ENCODE measurements at places on chromosomes 7 and 10.

DNA sequence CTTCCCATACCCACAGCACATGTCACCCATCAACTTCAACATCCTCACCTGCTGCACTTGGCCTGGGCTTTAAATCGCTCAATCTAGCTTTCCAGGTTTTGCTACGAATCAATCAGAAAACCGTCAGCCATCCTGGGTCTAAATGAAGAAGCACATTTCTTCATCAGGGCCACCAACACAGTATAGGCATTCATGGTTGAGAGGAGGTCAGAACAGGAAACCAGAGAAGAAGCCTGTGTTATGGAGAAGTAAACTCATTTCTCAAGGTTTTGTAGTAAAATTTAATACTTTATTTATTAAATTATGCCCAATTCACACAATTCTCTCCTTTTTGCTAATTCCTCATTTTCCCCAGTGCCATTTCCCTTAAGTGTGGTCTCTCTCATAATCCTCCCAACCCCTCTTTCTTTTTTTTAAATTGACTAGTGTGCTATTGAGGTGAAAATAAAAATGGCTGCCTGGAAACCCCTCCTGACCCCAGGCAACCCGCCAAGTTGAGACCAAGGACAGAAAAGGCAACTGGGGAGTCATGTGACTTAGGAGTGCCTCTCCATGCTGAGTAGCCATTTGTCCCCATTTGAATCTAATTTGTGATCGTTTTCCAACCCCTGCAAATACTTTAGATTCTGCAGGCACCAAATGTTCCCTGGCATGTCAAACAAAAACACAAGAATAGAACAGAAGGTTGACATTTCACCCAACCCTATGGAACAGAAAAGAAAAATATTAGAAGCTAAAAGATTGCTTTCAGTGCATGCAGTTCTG lies 181.1 kb upstream of the NAMPT start:
- no peak for DNase-seq

GRCh38 chr10:14450041-14450491 lies 119.3 kb upstream of the FRMD4A start:
- DNase-seq: peak; percentile 65

DNA sequence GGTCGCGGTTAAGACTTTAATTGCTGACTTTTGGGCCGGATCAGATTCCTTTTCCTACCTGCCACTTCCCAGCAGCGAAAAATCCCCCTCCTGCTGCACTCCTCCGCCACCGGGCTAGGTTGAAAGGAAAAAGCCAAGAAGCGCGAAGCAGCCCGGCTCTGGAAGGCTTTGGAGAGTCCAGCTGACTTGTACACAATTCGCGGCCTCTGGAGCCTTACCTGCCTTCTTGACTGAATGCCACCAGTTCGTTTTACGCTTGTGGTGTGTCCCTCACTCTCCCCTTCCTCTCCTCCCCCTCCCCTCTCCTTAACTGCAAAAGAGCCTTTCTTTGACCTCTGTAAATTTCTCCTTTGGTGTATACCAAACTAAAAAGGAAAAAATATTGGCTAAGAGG lies 2.7 kb upstream of the FEZF1 start:
- no peak for DNase-seq

- DNase-seq: no peak
Observed at GRCh38 chr10:474946-475345, 214.5 kb downstream of the DIP2C start.

- peak; percentile 68 for DNase-seq
Observed at GRCh38 chr10:98919899-98920298, 315.8 kb downstream of the HPSE2 start.

- DNase-seq: peak; percentile 46
Observed at GRCh38 chr10:74310652-74311257, 159.7 kb downstream of the ADK start.

- DNase-seq: no peak
Observed at GRCh38 chr7:99824091-99824490, 3.7 kb upstream of the CYP3A43 start.

DNA sequence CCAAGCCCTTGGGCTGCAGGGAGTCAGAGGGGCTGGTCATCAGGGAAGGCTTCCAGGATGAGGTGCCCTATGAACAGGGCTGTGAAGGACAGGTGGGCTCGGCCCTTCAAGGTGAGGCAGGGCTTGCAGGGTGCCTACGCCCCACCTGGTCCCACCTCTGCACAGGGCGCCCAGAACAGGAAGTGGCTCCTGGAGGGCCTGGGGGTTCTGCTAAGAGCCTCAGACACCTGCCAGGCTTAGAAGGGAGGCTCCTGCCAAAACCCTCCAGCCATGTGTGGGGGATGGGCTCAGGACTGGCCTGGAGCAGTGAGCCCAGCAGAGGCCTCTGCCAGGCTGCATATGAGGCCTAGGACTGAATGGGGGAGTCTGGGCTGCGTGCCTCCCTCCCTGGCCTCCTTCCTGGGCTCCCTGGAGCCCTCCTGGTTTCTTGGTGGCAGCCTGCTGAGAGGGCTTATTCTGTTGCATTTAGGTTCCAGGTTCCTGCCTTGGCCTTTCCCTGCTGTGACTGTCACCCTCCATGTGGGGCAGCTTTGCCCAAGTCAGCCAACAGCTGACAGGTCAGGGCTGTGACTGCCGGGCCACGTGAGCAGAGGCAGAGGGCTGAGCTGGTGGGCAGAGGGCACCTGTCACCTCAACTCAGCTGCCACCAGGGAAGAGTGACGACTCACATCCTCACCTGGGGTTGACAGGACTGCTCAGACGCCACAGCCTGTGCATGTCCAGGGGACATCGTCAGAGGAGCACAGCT lies 45.2 kb upstream of the MSMB start:
- DNase-seq: no peak

DNA sequence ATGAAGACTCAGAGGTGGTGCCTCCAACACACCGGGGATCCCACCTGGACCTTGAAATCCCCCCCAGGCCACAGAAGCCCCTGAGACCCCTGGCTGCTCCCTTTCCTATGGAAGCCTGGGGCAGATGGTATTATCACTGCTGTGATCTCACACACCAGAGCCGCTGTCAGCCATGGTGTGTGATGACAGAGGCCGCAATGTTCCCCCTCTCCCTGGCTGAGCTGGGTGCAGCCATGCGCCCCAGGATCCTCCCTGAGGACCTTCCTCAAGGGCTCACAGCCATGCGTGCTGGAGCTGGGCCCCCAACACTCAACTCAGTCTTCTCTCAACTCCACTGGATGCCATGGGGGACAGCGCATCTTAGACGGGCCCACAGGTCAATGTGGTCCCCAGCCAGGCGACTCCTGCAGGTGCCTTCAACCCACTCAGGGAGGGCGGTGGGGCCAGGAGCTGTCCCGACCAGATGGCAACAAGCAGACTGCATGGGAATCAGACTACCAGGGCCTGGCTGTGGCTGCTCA lies 44.9 kb downstream of the VIPR2 start:
- DNase-seq: no peak

DNA sequence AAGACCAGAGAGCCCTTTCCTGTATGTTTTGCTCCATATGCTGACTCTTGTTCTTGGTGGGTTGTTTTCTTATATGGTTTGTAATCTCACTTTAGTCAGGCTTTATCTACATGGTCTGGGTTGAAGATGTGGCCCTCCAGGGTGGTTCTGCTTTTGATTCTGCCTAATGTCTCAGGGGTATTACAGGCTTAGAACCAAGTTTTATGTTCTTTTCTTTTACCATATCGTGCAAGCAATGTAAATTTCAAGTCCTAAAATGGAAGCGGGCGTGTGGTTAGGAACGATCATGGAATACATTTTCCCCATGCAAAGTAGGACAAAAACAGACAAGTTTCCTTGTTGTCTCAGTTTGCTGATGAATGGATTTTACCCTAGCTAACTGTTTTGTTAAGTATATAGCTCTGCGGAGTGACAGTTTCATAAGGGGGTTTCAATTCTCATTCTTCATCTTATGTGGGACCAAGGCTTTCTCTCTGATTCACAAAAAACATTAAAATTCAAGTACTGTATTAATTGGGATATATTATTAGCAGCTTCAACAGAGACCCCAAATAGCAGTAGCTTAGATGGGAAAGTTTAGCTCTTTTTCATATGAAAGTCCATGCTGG lies 58.7 kb downstream of the MTURN start:
- DNase-seq: no peak

DNA sequence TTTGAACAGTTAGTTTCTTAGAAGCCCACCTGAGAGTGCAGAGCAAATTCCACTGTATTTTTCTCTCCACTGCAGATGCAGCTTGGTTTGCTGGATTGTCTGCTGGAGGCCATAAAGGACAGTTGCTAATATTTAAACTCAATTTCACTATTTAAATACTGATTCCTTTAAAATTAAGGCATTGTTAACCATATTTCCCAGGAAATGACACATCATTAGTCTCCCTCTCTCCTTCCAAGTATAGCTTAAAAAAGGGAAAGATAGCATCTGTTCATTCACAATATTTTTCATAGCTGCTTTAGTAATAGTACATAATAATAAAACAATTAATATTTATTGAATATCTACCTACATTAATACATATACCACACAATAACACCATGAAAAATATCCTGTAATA lies 252.9 kb downstream of the HGF start:
- DNase-seq: peak; percentile 42

DNA sequence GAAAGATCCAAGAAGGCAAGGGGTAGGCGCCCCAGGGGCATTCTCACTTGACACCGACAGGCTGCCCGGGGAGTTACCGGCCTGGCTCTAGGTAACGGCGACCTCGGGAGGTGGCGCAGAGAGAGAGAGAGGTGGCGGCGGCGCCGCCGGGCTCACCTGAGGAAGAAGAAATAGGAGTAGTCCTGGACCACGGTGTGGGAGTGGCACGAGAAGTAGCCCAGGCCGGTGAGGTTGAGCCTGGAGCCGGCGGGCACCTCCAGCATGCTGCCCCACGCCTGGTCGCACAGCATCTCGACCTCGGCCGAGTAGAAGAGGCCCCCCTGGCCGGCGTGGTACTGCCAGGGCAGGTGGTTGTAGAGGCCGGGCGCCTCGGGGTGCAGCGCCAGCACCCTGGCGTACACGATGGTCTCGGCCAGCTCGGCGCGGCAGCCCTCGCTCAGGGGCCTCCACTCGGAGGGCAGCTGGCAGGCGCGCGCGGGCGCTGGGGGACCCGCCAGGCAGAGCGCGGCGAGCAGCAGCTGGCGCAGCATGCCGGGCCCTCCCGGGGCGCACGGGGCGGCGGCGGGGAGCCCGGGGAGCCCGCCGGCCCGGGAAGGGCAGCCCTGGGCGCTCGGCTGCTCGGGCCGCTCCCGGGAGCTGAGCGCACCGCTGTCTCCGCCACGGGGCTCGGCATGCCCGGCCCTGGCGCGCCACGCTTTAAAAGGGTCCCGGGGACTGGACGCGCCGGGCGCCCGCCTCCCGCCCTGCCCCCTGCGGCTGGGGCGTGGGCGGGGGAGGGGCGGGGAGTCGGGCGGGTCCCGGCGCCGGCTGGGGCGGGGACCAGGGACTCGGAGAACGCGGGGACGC lies at the start of gene CCDC3:
CCDC3 (minus strand) TSS at position 673 of the 846 bp plus-strand sequence; CDS start at position 530, 143 bp downstream.
- no peak for DNase-seq

DNA sequence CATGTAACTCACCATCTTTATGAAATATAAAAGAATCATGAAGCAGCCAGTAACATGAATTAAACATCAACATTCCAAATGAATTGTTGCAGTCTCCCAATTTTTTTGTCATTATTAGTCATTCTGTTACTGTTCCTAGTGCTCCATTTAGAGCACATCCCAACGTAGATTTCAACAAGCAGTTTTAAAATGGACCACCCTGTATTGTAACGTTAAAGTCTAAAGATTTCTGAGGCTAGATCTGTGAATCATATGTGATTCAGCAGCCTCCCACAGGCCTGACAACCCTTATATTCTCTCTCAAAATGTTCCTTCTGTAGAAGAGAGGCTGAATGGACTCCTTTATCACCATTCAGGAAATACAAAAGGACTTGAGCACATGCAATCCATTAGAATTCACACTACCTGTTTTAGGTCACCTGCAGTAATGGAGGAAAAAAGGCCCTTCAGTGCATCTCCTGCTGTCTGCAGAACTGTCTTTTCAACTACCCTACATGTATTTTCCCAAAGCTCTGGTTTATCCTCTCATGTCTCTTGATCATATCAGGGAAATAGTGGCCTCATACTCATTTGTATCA lies 81.4 kb downstream of the CACNA2D1 start:
- peak; percentile 86 for DNase-seq

GRCh38 chr10:24759672-24760071 lies 36.0 kb upstream of the ARHGAP21 start:
- no peak for DNase-seq

DNA sequence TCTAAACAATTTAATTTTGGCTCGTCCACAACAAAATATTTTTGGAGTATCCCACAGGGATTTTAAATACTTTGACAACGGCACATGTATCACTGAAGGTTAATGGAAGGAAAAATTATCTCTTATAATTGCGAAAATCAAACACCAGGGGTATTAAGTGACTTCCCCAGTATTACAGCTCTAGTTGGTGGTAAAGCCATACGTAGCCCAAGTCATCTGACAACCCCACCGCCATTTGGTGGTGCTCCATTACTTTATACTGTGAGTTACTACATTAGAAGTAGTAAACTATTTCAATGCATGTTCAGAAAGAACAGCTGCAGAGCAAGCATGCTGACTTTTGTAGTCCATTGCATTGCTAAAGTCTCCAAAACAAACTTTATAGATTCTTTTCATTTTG lies 179.7 kb downstream of the HGF start:
- no peak for DNase-seq

GRCh38 chr10:6018422-6018821 lies 41.1 kb upstream of the IL15RA start:
- no peak for DNase-seq

DNA sequence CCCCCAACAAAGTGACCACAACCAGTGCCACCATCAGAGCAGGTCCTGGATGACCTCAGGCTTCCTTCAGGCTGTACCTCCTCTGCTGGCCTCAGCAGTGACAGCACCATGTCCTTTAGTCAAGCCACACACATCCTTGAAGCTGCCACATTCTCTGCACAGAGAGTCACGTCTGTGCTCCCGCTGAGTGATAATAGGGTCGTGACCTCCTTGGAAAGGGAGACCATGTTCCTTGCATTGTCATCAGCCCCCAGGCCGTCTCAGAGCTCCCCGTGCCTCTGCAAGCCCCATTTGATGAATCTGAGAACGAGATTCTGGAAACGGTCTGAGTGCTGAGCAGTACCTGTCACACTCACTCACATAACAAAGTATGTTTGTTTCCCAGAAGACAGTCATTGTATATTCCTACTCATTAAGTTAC lies 106.5 kb upstream of the PRR15 start:
- no peak for DNase-seq

DNA sequence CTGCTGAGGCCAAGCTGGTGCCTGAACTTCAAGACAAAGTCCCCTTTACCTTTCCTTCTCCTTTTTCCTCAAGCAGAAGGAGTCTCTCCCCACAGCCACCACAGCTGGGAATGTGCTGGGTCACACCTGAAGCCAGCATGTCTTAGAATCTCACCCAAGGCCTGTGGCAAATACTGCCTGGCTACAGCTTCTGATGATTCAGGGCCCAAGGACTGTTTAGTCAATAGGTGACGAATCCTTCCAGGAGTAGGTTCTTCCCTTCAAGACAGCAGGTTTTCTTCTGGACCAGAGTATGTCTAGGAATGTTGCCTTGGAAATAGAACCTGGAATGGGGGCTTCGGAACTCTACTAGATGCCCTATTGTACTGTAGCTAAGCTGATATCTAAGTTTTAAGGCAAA lies 374.6 kb downstream of the KIF20B start:
- no peak for DNase-seq

Data from IMR-90 (cell line).